Naive thymus-derived CD4-positive, alpha-beta T cell (primary cell): ENCODE measurements at places on chromosomes 6 and 20. TPM values are rescaled to one million over a fixed set of nuclear protein-coding genes. Genes with fewer than 3 reads are reported as not detected.
A peak's percentile ranks its signal among the peaks of the same experiment; 100 is the strongest.

- no peak overlapping the region for H3K4me3 ChIP-seq
- H3K4me1 ChIP-seq = no peaks in the 10 kb centered on the region
- no peak overlapping the region for H3K27ac ChIP-seq
- H3K27me3 ChIP-seq = no peaks in the 10 kb centered on the region
- no peaks in the 10 kb centered on the region for H3K36me3 ChIP-seq
- DNase-seq = no peak
These were observed 164.7 kb upstream of the CENPW start for GRCh38 chr6:126175251-126175650.

DNA sequence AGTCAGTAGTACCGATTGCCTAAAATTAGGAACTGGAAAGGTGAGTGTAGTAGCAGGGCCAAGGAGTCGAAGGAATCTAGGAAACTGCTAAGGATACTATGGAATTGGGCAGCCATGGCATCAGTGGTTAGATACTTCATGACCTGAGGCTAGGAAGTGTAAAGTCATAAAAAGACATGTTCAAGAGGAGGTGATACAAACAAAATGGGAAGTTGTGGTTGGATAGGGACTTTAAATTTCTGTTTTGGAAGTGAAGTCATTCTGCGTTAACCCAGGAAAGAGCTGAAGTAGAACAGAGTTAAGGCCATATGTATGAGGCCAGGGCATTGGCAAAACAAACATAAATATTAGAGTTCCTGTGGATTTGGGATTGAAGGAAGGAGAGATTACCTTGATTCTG is 88.6 kb upstream of the TMEM181 start:
- H3K27ac ChIP-seq = no peak overlapping the region
- no peaks in the 10 kb centered on the region for H3K27me3 ChIP-seq
- no peaks in the 10 kb centered on the region for H3K4me1 ChIP-seq

DNA sequence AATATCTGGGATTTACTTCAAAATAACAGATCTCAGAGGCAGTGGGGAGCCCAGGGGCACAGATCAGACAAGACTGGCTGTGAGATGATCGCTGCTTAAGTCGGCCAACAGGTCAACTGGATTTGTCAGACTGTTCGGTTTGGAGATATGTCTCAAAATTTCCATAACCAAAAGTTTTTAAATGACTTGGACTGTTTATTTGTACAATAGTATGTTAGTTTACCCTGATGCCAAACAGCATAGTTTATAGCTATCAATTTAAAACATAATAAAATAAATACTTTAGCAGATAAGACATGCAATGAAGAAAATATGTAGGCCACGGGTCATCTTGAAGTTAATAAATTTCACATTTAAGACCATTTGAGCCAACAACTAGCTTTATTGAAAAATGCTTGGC is 126.7 kb downstream of the IRF4 start:
- H3K4me3 ChIP-seq = no peak overlapping the region
- H3K27me3 ChIP-seq = no peaks in the 10 kb centered on the region
- H3K4me1 ChIP-seq = peaks cover 12% of the 10 kb centered on the region
- DNase-seq = no peak
- no peak overlapping the region for H3K27ac ChIP-seq
- H3K36me3 ChIP-seq = peaks cover 9% of the 10 kb centered on the region

Gene IRF4
- total RNA-seq = 157 and 175 TPM in 2 replicates

DNA sequence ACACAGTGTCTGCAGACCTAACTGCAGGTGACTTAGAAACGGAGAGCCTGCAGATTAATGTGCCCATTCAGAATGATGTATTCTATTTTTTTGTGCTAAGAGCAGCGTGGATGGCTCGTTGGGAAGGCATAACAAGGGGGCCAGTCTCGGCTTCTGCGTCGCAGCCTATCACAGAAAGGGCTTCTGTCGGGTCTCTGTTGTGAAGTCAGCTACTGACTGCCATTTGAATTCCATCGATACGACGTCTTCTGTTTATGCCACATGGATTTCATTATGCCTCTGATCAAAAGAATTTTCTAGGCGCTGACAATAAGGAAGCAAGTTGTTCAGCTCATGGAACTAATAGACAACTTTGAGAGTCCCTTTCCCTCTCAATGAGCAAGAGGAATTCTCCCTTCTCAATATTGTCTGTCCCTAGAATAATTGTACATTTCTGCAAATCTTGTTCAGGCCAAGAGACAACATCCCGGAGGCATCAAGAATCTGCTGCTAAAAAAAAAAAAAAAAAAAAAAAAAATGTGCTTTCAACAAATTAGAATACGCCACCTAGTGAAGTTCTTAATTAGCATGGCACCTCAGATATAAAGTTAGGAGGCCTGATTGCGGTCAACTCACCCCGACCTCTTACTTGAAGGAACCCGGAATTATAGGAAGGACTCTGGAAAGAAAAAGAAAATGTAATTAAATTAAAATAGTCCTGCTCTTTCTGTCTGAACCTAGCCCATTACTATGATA is 223.9 kb downstream of the TSHZ2 start:
- H3K4me3 ChIP-seq = no peak overlapping the region
- H3K27ac ChIP-seq = no peak overlapping the region
- H3K27me3 ChIP-seq = no peaks in the 10 kb centered on the region
- no peak for DNase-seq
- no peaks in the 10 kb centered on the region for H3K4me1 ChIP-seq
- no peaks in the 10 kb centered on the region for H3K36me3 ChIP-seq

DNA sequence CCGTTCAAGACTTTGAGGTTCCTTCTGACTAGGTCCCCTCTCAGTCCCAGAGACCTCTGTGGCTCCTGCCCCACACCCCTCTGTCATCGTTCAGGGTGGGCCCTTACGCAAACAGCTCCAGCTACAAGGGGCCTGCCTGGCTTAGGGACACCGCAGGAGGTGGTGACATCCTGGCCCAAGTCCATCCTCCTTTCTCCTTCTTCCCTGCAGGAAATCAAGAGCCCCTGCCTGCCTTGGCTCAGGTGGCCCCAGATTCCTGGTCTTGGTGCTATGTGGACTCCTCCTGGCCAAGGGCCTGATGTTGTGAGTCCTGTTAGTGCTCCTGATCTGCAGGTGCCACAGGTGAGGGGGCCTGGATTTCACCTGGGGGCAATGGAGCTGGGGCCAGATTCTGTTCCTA is 8.1 kb downstream of the TREML4 start:
- H3K27ac ChIP-seq = no peak overlapping the region
- H3K4me3 ChIP-seq = no peak overlapping the region
- H3K4me1 ChIP-seq = no peaks in the 10 kb centered on the region
- no peak for DNase-seq
- H3K36me3 ChIP-seq = no peaks in the 10 kb centered on the region
- peaks cover 4% of the 10 kb centered on the region for H3K27me3 ChIP-seq

GRCh38 chr20:52852714-52853113 is 119.4 kb upstream of the TSHZ2 start:
- H3K27ac ChIP-seq = no peak overlapping the region
- no peaks in the 10 kb centered on the region for H3K4me1 ChIP-seq
- H3K4me3 ChIP-seq = no peak overlapping the region
- H3K36me3 ChIP-seq = no peaks in the 10 kb centered on the region

DNA sequence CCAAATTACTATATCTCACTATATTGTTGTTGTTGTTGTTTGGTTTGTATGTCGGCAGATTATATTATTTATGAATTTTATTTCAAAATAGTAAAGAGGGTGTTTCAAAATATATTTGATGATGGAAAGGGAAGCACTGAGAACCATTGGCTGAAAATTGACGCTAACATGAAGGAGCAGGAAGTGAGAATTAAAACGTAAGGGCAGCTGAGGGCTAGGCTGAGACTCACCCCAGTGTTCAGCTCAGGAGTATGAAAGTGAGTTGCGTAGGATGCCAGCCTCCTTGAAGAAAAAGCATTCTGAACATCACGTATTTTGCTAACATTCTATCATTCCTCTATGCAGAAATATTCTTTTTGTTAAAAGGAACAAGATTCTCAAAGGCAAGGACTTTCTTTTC is 10.7 kb upstream of the IPCEF1 start:
- H3K36me3 ChIP-seq = no peaks in the 10 kb centered on the region
- no peak overlapping the region for H3K4me3 ChIP-seq
- H3K27me3 ChIP-seq = no peaks in the 10 kb centered on the region
- no peak for DNase-seq

GRCh38 chr20:31974951-31975487 is 7.1 kb downstream of the XKR7 start:
- DNase-seq = no peak
- no peak overlapping the region for H3K4me3 ChIP-seq
- no peaks in the 10 kb centered on the region for H3K4me1 ChIP-seq

DNA sequence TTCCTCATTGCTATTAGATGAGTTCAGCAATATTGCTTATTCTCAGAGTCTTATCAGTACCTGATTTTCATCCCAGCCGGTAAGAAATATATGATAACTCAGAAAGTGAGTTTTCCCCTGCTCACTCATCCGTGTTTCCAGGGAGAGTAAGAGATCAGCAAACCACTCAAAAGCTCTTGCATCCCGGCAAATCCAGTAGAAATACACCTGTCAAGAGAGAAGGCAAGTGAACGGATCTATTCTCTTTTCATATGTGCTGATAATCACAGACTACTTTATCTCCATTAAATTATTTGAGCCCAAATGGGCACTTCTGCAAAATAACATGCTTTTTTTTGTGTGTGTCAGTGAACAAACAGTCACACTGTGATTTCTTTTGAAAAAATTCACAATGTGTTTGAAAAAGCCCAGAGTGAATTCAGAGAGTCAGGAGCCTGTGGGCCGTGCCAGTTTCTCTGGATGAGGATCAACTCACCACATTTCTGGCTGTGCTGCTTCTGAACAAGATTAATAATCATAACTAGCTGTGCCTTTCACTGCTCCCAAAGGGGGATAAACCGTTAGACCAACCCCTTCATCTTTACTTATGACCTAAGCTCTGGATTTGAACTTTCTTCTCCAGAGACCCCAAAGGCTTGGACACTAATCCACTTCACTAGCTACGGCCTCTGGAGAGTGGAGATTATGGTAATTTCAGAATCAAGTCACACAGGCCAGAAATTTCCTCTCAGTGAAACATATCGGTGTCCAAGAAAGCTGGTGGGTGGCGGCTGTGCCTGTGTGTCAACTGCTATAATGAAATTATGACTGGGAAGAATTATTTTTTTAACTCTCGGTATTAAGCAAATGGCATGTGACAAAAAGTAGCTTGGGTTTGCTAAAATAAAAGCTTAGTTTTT is 44.2 kb downstream of the NOX3 start:
- no peak overlapping the region for H3K27ac ChIP-seq
- H3K36me3 ChIP-seq = no peaks in the 10 kb centered on the region
- no peaks in the 10 kb centered on the region for H3K4me1 ChIP-seq
- no peak overlapping the region for H3K4me3 ChIP-seq
- no peaks in the 10 kb centered on the region for H3K27me3 ChIP-seq

- H3K27ac ChIP-seq = no peak overlapping the region
- H3K36me3 ChIP-seq = no peaks in the 10 kb centered on the region
- H3K27me3 ChIP-seq = no peaks in the 10 kb centered on the region
- no peak for DNase-seq
- no peak overlapping the region for H3K4me3 ChIP-seq
These were observed 163.4 kb downstream of the HS3ST5 start for GRCh38 chr6:114179411-114179810.

Gene RAMACL
- 0.69 and 0.82 TPM in 2 replicates for total RNA-seq

- no peak overlapping the region for H3K4me3 ChIP-seq
- no peak overlapping the region for H3K27ac ChIP-seq
- DNase-seq = no peak
- H3K27me3 ChIP-seq = no peaks in the 10 kb centered on the region
These were observed 105.6 kb upstream of the GPR6 start for GRCh38 chr6:109872549-109872948.

GRCh38 chr6:115004982-115005381 is 662.2 kb upstream of the HS3ST5 start:
- DNase-seq = no peak
- H3K36me3 ChIP-seq = no peaks in the 10 kb centered on the region
- H3K27ac ChIP-seq = no peak overlapping the region
- H3K27me3 ChIP-seq = no peaks in the 10 kb centered on the region

Gene MEA1
- 32.7 TPM for total RNA-seq

- DNase-seq = no peak
- no peaks in the 10 kb centered on the region for H3K36me3 ChIP-seq
- H3K27ac ChIP-seq = no peak overlapping the region
- H3K4me3 ChIP-seq = no peak overlapping the region
- H3K27me3 ChIP-seq = no peaks in the 10 kb centered on the region
These were observed 39.5 kb downstream of the ASXL1 start for GRCh38 chr20:32397567-32398084.

- DNase-seq = no peak
- no peaks in the 10 kb centered on the region for H3K27me3 ChIP-seq
- no peaks in the 10 kb centered on the region for H3K36me3 ChIP-seq
- H3K4me3 ChIP-seq = no peak overlapping the region
- no peaks in the 10 kb centered on the region for H3K4me1 ChIP-seq
These were observed 14.5 kb downstream of the TCF15 start for GRCh38 chr20:595330-596308.

DNA sequence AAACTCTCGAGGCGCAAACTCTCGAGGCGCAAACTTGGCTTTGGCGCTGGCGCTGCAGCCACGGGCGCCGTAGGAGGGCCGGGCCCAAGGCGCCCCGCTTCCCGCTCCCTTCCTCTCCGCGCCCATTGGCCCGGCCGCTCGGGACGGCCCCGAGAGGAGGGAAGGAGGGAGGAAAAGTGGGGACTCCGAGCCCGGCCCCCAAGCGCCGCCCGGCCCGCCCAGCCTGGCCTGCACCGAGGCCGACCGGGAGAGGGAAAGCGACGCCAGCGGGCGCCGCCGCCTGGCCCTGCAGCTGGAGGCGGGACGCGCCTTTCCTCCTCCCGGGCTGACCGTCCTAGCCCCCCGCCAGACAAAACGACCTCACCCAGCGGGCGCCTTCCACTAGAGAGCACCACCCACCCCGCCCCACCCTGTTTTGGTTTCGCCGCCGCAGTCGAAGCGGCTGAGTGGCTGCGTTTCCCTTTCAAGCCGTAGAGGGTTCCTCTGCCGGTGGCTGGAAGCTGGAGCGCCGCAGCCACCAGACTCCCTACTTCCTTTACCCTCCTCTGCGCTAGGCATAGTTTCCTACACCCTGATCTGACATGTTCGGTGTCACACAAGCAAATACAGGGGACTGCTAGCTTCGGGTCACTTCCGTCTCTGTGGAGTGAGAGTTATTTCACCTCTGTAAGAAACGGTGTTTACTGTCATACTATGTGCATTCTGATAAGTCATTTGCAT is at the start of gene MBOAT1:
MBOAT1 (minus strand) TSS at position 78 of the 720 bp plus-strand sequence. CDS start 235 bp downstream, outside the sequence.
- peak within 1 kb of the TSS; percentile 62 for H3K27ac ChIP-seq
- H3K4me3 ChIP-seq = peak within 1 kb of the TSS; percentile 73
- DNase-seq = peak; percentile 46
- H3K36me3 ChIP-seq = no peaks in the 10 kb centered on the region
- H3K4me1 ChIP-seq = peaks cover 20% of the 10 kb centered on the region

Gene OOEP
- not detected for total RNA-seq

Gene CCDC170
- not detected for total RNA-seq

Gene LPA
- total RNA-seq = not detected
